GM19239 (cell line): ENCODE measurements at places on chromosomes 4 and X.

DNA sequence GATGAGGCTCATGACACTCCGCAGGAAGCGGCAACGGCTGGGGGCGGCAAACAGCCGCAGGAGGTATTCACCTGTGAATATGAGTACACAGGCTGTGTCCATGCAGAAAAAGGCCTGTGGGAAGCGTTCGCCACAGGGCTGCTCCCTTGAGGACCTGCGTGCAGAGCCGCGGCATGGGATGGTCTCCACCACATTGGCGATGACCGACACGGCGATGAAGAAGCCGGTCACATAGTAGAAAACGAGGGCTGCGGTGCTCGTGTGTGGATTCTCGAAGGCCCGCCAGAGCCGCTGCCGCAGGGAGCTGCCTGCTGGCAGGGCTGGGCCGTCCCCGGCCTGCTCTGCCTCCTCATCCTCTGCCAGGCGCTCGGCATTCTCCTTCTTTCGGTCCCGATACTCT lies 2.2 kb downstream of the KCND1 start:
- no peak for DNase-seq

DNA sequence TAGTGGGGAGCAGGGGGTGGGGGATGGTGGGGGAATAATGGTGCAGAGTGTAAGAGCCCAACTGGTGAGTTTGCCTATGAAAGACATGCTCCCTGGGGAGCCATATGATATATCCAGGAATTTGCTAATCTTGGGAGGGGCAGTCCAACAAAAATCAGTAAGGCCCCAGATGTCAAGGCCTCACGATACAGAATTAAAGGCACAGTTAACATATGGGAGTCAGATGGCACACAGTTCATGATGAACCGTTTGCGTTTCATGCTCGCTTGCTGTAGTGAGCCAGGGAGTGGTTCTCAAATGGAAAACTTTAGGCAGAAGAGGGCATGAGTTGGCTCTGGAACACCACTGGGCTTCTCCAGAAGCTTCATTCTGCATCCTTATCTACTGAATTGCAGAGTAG lies 33.9 kb upstream of the VCX2 start:
- DNase-seq, result no peak

DNA sequence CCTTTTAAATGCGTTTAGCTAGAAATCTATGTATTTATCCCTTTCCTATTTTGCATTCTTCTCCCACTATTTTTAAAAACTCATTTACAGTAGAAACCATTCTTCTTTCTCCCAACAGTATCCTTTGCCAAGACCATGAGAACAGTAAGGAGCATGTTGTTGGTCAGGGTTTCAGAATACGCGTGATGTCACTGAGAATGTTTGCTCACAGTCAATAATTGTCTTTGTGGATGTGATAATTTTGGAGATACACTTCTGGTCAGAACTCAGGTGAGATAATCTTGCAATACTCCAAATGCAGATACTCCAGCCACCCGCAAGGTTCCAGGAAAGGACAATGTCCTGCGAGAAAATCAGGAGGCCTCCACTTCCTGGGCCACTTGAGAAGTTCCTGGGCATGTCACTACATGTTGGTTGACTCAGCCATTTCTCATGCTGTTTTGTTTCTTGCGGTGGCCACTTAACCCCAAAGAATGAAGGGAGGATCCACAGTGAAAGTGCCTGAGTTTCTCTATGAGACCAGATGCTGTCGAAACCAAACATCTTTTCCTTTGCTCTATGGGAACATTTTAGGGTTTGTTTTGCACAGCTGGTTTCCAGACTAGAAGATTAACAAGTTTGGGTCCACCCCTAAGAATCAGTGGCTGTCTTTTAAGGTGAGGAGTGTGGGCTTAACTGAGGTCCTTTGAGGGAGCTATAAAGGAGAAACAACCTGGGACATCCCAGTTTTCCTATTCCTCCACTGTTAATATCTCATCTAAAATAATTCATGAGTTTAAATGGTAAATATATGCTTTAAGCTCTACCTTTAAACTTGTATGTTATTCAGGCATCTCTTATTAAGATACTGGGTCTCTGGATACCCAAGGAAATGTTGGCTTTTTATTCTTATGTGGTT lies 116.0 kb downstream of the SOWAHB start:
- DNase-seq, result no peak

- no peak for DNase-seq
These were observed 568.8 kb downstream of the STIM2 start for GRCh38 chr4:27429364-27429871.

DNA sequence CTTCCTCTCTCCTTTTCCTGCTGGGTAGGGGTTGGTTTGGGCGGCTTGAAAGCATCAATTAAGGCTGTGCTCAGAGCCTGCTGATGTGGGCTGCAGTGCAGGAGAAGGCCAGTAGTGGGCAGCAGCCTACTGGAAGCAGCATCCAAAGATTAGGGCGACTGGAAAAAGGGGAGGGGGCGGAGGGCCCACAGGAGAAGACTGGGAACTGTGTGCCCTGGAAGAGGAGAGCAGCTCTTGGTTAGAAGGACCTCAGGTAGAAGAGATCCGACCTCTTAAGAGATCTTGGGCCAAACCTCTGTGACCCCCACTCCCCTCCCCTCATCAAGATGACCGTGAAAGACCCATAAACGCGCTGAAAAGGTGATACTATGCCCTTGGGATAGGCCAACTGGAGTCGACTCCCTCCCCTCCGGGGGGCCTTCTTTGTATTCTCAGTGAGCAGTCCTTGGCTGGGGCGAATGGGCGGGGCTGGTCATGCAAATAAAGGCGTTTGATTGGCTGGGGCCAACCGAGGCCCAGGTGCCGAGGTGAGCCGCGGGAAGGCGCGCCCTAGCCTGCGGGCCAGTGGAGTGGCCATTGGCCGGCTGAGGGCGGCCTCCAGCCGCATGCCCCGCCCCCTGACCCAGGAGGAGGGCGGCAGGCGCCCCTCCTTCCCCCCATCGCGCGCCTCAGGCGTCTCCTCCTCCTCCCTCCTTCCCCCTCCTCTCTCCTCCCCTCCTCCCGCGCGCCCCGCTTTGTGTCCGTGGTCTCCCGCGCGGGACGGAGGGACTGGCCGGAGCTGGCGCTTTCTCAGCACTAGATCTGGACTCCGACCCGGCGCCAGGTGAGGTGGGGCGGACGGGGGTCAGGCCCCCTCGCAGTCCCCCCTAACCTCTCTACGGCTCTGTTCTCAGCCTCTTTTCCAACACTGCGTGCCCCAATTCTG lies 10.1 kb downstream of the DLG3 start:
- peak; percentile 54 for DNase-seq

GRCh38 chr4:845836-846251 lies 19.9 kb upstream of the CPLX1 start:
- no peak for DNase-seq

DNA sequence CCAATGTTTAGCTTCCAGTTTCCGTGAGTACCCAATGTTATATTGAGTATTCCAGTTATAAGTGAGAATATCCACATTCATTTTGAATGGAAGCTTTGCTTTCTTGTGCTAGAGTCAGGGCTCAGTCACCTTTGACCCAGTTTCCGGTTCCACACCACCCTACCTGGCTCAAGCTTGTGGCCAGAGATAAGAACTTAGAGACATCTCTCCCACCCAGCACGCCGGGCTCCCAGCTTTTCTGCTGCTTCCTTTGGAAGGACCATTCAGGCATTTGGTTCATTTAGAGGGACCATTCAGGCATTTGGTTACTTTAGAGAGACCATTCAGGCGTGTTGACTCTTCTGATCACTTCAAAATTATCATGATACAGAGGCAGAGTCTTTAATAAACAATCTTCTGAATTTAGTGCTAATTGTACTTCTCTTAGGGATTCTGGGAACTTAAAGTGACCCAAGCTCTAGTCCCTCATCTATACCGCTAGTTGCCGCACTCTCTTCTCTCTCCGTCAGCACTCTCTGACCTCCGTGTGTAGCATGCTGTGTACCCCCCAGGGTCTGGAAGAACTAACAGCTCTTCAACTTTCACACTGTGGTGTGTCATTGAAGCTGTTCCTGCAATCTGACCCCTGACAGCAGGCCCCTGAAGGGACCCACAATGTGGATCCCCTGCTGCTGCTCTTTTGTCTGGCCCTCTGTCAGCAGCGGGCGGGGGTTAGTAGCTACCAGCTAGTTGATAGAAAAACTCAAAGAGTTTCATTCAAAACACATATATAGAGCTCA lies 943.1 kb downstream of the ARAP2 start:
- no peak for DNase-seq

DNA sequence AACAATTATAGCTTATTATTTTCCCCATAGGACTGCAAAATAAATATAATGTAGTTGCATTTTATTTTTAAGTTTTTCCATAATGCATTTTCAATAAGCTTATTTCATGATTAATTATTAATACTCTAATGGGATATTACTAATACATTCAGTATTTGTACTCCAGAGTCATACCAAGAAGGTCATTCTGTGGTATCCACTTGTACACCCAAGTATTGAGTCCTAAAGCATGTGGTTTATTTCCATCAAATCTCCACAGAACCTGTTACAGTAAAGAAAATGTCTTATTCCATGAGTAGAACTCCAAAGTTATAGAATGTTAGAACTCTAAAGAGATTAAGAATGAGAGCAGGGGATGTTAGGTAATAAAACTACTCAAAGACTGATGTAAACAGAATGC lies 30.6 kb downstream of the UGT2A3 start:
- no peak for DNase-seq

GRCh38 chrX:70183091-70183490 lies 5.8 kb downstream of the DGAT2L6 start:
- no peak for DNase-seq

DNA sequence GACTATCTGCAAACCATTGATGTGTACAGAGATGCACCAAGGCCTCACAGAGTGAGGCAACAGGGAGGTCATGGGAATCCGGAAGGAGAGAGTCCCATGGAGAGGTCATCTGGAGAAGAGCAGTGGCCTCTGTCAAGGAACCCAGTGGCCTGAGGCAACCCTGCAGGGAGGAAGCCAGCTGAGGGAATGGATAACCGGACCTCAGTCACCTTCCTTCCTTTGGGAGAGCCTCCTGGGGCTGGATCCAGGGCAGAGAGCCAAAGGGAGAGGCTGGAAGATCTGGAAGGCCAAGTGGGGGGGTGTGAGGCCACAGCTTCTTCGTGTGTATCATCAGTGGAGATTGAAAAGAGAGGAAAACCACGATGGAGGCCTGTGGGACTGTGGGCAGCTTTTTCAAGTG lies 24.3 kb upstream of the CD38 start:
- no peak for DNase-seq

- DNase-seq, result no peak
These were observed 372.7 kb downstream of the INPP4B start for GRCh38 chr4:142473218-142473959.

- no peak for DNase-seq
These were observed 283.2 kb downstream of the ARHGAP10 start for GRCh38 chr4:148015058-148015457.
